ENCODE measurements at places on chromosomes 5 and 9. TPM values are rescaled to one million over a fixed set of nuclear protein-coding genes. Genes with fewer than 3 reads are reported as not detected.

DNA sequence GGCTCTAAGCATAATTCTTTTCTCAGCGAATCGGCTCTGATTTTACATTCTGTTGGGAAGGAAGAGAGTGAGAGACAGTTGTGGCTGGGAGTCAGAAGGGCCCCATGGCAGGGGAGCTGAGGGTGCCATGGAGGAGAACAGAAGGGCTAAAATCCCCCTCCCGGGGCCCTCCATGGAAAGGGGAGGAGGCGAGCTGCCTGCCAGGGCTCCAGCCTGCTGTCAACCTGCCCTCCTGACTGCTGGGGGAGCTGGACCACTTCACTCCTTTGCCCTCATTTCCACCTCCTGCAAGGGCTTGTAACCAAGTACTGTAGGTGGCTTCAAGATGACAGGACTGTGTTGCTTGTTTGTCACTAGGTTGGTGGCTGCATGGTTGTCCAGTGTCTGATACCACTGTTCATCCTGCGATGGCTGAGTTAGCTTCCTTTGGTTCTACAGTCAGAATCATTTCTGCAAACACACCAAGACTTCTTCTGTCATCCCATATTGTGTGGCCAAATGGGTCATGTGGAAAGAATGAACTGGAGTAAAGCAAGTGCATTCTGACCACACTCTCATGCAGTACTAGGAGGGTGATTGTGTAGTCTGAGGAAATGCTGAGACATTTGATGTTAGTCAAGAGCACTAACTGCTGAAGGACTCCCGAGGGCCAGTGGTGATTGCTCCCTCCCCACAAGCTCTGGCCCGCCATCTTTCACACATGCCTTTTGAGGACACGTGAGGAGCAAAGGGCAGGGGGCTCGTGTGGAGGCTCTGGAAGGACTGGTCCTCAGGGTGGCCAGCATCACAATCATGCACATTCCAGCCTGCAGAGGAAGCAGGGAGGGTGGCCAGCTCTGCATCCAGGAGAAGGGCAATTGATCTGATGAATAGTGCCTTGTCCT is 307.2 kb downstream of the GADD45G start:
- H3K4me3 ChIP-seq = no peak overlapping the region
- no peaks in the 10 kb centered on the region for H3K4me1 ChIP-seq
- no peak for DNase-seq
- H3K36me3 ChIP-seq = no peaks in the 10 kb centered on the region

Gene CERCAM
- polyA plus RNA-seq = 128 TPM

Gene CLIC3
- 1.0 TPM for polyA plus RNA-seq

Gene SPRY4
- 18.0 TPM for polyA plus RNA-seq

Gene ACOT12
- polyA plus RNA-seq = 0.19 TPM

- H3K27me3 ChIP-seq = no peaks in the 10 kb centered on the region
- DNase-seq = peak; percentile 62
- peaks cover 63% of the 10 kb centered on the region for H3K4me1 ChIP-seq
- H3K36me3 ChIP-seq = no peaks in the 10 kb centered on the region
- no peak overlapping the region for H3K4me3 ChIP-seq
- no peak overlapping the region for H3K27ac ChIP-seq
Measured at GRCh38 chr5:178372142-178372571, 139.6 kb upstream of the PHYKPL start.

- peaks cover 48% of the 10 kb centered on the region for H3K36me3 ChIP-seq
- H3K4me1 ChIP-seq = no peaks in the 10 kb centered on the region
- no peak overlapping the region for H3K4me3 ChIP-seq
- no peak overlapping the region for H3K27ac ChIP-seq
- no peak for DNase-seq
Measured at GRCh38 chr5:142134331-142135010, 25.9 kb downstream of the NDFIP1 start.

DNA sequence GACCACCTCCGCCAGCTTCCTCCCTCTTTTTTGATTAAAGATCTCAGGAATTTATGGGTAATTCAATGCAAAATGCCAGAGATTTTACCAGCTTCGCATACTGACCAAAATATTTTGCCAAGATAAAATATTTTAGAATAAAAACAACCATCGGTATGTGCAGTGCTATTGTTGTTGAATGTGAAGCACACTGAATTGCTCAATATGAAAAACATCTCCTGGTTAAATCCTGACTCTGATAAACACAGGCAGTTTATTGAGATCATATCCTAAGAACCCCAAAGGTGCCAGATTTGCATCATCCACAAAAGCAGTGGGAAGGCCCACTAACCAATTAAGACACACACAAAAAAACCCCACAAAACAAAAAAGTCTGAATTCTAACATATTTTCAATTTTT is 202.4 kb downstream of the GLIS3 start:
- H3K36me3 ChIP-seq = peaks cover 4% of the 10 kb centered on the region
- H3K27ac ChIP-seq = no peak overlapping the region
- no peak overlapping the region for H3K4me3 ChIP-seq
- no peak for DNase-seq

DNA sequence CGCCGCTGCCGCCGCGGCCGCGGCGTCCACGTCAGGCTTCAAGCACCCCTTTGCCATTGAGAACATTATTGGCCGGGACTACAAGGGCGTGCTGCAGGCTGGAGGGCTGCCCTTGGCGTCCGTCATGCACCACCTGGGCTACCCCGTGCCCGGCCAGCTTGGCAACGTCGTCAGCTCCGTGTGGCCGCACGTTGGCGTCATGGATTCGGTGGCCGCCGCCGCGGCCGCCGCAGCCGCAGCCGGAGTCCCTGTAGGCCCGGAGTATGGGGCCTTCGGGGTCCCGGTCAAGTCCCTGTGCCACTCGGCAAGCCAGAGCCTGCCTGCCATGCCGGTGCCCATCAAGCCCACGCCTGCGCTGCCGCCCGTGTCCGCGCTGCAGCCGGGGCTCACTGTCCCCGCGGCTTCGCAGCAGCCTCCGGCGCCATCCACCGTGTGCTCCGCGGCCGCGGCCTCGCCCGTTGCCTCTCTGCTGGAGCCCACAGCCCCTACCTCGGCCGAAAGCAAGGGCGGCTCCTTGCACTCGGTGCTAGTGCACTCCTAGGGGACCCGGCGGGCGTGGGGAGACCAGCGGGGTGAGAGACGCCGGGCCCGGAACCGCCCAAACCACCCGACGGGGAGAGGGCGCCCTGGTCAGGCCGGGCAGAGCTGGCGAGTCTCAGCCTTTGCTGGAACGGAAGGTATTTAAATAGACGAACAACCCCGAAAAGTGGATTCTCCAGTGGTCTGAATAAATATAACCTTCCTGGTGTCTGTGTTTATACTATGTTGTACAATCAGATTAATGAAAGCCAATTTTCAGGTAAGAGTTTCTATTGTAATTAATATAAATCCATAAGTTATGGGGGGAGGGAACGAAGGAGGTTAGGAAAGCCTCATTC is 1.2 kb downstream of the FOXB2 start:
- peak; percentile 57 for DNase-seq
- no peak overlapping the region for H3K4me3 ChIP-seq
- no peak overlapping the region for H3K27ac ChIP-seq
- no peaks in the 10 kb centered on the region for H3K36me3 ChIP-seq
- peaks cover 96% of the 10 kb centered on the region for H3K27me3 ChIP-seq

Gene MZB1
- polyA plus RNA-seq = not detected

- H3K27me3 ChIP-seq = no peaks in the 10 kb centered on the region
- H3K4me3 ChIP-seq = no peak overlapping the region
- no peaks in the 10 kb centered on the region for H3K4me1 ChIP-seq
- H3K36me3 ChIP-seq = peaks cover 73% of the 10 kb centered on the region
- no peak overlapping the region for H3K27ac ChIP-seq
Measured at GRCh38 chr9:120767451-120767850, 25.8 kb downstream of the FBXW2 start.

DNA sequence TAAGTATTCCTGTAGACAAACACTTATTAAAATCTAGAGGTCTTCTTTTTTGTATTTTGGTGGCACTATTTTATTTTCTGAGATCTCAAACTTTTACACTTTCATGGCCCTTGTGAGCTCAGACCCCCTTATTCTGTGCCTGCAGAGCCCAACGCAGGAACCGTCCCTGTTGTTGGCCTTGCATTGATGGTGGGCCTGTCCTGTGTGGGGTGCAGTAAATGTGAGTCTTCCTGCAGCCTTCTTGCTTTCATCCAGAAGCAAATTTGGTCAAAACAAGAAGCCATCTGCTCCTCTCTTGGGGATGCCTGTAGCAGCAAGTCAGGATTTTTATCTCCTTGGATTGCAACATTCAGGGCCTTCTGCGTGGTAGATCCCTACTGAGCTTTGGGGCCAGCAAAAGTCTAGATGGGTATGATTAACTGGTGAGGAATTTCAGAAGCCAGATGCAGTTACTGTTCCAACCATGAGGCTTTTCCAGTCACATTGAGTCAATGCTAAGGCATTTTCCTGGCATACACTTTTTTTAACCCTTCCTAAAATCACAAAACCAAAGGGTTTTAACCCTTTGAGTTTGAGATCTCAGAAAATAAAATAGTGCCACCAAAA is 31.7 kb downstream of the BASP1 start:
- no peak for DNase-seq
- no peaks in the 10 kb centered on the region for H3K36me3 ChIP-seq
- no peak overlapping the region for H3K4me3 ChIP-seq
- H3K27me3 ChIP-seq = no peaks in the 10 kb centered on the region
- peak overlapping the region; percentile 74 for H3K27ac ChIP-seq
- peaks cover 26% of the 10 kb centered on the region for H3K4me1 ChIP-seq

DNA sequence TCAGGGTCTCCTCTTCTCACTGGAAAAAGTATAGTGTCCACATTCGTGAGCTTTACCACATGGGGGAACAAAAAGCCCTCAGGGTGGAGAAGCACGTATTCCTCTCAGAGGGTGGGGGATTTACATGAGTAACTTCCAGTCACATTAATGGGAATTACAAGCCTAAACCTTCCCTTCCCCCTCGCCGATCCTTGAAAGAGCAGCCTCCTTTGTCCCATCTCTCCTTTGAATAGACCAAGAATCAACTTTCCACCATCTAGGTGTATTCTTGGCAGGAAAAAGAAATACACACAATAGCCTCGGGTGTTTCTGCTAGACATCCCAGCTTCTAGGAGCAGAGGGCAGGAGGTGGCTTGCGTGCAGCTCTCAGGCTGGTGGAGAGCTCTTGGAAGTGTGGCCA is 144.4 kb downstream of the ZNF462 start:
- H3K4me1 ChIP-seq = peaks cover 11% of the 10 kb centered on the region
- no peak overlapping the region for H3K27ac ChIP-seq
- H3K36me3 ChIP-seq = peaks cover 22% of the 10 kb centered on the region
- no peak for DNase-seq

DNA sequence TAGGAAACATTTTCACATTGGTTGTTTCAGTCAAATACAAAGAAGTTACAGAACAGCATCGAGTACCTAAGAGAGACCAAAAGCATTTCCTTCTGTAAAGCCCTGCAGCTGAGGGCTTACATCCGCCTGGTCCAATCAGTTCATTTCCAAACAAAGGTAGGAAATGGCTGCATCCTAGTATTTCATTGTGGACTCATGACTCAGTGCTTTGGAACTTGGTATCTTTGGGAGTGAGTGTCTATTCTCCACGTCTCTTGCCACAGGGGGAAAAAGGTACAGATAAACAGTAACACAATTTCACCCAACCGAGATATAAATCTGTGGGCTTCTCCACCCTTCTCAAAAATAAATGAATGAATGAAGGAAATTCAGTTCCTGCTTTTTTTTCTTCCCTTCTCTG is 75.4 kb downstream of the NFIB start:
- peaks cover 18% of the 10 kb centered on the region for H3K4me1 ChIP-seq
- no peak for DNase-seq
- no peaks in the 10 kb centered on the region for H3K27me3 ChIP-seq
- peak overlapping the region; percentile 54 for H3K27ac ChIP-seq
- no peak overlapping the region for H3K4me3 ChIP-seq

DNA sequence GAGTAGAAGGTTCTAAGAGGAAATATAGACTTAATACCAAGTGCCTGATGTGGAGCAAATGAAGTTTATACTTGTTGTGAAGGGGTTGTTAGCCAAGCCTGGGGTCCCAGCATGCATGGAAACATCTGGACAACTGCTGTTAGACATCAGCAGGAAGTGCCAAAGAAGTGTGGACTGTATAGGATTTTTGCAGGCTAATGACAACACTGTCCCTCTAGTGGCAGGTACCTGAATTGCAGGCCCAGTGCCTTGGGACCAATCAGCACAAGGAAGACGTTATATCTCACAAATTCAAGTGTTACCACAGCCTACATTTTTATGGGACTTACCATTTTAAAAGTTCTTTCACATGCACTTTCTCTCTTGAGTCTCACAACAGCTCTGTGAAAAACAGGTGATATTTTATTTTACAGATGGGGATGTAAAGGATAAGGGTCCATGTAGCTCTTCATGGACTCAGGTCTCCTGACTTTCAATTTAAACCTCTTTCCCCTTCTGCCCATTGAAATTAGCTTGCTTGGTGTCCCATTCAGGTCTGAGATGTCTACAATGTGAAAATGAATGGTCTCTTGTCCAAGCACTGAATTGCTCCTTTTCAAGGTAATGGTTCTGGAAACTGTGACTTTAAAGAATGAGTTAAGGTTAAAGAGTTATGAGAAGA is 89.0 kb upstream of the MAP1B start:
- no peaks in the 10 kb centered on the region for H3K36me3 ChIP-seq
- no peaks in the 10 kb centered on the region for H3K27me3 ChIP-seq
- H3K4me1 ChIP-seq = no peaks in the 10 kb centered on the region

DNA sequence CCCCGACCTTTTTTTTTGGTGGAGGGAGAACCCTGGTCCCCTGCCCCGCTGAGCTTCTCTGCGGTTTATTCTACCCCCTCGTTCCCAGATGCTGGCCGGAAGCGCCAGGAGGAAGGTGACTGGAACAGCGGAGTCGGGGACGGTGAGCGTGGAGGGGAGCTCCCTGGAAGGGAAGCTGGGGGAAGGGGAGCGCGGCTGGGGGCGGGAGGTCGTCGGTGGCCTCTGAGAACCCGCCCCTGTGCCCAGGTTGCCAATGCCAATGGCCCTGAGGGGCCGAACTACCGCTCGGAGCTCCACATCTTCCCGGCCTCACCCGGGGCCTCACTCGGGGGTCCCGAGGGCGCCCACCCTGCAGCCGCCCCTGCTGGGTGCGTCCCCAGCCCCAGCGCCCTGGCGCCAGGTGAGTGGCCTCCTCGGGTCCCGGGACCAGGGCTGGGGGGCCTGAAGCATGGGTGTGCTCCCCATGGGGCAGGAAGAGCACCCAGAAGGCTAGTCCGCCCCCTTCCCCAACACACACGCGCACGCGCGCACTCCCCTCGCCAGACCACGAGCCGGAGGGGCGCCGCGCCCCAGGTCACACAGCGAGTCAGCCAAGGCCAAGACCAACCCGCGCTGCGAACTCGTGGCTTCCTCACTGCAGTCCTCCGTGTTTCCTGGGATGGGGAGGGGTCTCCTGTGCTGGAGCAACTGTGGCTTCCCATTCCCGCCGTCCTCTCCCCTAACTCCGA is 10.6 kb downstream of the MYOZ3 start:
- H3K36me3 ChIP-seq = no peaks in the 10 kb centered on the region
- no peak overlapping the region for H3K27ac ChIP-seq
- H3K4me3 ChIP-seq = peak overlapping the region; percentile 49
- peak; percentile 79 for DNase-seq
- peaks cover 23% of the 10 kb centered on the region for H3K4me1 ChIP-seq

Gene KIF20A
- 16.0 TPM for polyA plus RNA-seq

Gene GLRA1
- polyA plus RNA-seq = not detected

Gene MYMK
- not detected for polyA plus RNA-seq

GRCh38 chr5:108935611-108936010 is 187.9 kb downstream of the FER start:
- H3K36me3 ChIP-seq = peaks cover 4% of the 10 kb centered on the region
- no peak overlapping the region for H3K4me3 ChIP-seq
- no peak for DNase-seq
- H3K4me1 ChIP-seq = no peaks in the 10 kb centered on the region
- no peaks in the 10 kb centered on the region for H3K27me3 ChIP-seq
- no peak overlapping the region for H3K27ac ChIP-seq

Gene ECM2
- 0.20 TPM for polyA plus RNA-seq

All from SK-N-SH (cell line).